Dermis blood vessel endothelial cell (primary cell): ENCODE measurements at places on chromosomes 2 and 18. TPM values are rescaled to one million over a fixed set of nuclear protein-coding genes. Genes with fewer than 3 reads are reported as not detected.

- no peak for DNase-seq
Measured at GRCh38 chr2:212854771-212855170, 296.6 kb downstream of the IKZF2 start.

The CCDC74B gene
- total RNA-seq, result 2.2 and 2.7 TPM in 2 replicates

The IL36RN gene
- total RNA-seq, result not detected in 2 replicates

The PAX3 gene
- not detected in 2 replicates for total RNA-seq

The FEV gene
- total RNA-seq, result not detected in 2 replicates

DNA sequence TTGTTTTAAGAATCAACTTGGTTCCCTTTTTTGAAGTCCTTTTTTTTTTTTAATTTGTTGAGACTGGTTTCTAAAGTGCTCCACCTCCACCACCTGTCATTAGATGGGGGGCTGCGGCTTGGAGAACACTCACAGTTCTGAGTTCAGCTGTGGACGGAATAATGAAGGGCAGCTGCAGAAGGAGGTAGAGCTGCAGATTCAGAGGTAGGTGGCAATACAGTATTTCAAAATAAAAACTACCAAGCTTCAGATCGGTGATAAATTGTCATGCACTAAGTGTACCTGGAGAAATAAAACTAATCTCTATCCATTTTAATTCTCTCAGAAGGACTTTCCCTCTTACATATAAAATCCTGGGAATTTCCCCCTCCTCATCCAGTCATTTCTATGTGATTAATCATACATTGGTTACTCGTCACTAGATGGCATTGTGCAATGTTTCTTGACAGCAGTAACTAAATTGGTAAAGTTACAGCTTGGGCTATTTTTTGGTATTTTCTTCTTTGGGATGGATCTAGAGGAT lies 81.1 kb upstream of the SLC39A10 start:
- peak; percentile 53 for DNase-seq

DNA sequence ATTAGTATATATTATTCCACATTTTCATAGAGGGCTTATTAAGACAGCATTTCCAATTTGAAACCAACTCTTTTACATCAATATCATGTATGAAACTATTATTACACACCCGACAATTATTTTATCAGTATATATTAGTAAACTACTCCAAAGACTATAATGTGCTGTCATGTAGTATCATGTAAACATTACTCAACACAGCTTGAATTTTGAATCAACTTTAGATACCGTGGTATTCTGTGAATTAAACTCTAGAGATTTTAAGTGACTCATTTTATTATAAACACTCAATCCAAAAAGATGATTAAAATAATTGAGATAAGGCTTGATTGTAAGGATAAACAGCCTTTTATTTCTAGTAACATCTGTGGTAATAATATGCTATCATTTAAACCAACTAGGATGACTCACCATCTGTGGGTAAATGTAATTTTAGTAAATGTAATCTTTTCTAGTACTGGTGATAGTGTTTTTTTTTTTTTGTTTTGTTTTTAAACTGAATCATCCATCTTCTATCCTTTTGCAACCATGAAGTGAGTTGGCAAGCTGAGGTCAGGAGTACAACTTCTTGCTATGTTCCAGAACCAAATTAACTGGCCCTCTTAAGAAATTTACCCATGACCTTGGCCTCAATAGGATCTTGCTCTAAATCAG lies 144.3 kb upstream of the SMAD7 start:
- DNase-seq, result no peak

The HOXD12 gene
- total RNA-seq, result not detected in 2 replicates

DNA sequence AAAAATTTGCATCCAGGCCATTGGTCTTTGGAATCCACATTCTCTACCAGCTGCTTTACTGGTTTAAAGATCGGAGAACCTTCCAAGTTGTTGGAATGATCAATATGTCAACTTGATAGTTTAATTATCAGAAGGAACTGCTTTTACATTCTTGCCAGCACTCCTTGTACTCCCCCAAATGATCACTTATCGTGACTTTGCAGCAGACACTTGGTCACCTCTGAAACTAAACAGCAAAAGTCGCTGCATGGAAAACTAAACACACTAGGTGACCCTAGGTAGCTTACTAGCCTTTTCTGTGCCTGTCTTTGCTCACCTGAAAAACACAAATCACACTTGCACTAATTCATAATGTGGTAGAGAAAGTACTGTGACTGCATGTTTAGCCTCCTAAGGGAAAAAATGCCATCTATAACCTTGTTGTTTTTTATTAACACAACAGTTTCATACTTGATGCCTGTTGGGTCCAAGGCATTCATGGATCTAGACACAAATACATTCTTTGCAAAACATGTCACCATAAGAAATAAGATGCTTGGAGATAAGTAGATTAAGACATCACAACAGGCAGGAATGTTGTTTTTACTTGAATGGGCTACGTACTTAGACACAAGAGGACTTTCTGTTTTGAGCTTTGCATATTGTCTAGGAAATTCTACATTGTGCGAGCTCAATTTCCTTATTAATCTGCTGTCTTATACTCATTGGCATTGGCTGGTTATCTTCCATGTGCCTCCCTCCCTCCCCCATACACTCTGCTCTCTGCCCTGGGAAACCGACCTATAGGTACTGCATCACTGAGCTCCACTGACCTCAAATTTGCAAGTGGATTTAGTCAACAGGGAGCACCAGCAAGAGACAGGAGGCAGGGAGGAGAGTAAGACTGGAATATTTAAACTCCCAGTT lies 219.1 kb upstream of the STK17B start:
- no peak for DNase-seq

The SP140L gene
- 9.2 and 33.7 TPM in 2 replicates for total RNA-seq

DNA sequence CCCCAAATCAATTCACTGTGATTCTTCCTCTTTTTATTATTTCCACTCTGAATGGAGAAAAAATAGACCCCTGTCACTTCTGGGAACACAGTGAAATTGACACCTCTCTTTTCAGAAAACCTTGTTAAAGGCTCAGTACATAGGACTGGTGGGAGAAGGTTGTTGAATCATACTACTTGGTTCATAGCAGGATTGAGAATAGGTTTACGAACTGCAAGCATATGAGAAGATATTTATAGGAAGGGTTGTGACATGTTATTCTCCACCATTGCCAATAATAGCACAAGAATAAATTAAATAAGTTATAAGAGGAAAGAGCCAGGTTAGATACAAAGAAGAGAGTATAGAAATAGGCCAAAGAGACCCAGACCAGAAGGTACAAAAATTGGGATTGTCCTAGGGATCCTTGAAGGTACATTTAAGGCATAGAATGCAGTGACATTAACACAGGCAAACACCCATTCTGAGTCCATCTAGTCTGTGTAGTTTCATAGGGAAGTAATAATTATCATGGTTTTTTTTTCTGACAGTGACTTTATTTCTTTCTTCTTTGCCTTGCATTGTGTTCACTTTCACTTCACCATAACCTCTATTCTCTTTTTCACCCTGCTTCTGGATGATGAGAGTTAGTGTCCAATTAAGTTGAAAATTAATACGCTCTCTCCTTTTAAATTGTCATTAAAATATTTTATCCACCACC lies 21.8 kb upstream of the SERPINE2 start:
- DNase-seq, result no peak

DNA sequence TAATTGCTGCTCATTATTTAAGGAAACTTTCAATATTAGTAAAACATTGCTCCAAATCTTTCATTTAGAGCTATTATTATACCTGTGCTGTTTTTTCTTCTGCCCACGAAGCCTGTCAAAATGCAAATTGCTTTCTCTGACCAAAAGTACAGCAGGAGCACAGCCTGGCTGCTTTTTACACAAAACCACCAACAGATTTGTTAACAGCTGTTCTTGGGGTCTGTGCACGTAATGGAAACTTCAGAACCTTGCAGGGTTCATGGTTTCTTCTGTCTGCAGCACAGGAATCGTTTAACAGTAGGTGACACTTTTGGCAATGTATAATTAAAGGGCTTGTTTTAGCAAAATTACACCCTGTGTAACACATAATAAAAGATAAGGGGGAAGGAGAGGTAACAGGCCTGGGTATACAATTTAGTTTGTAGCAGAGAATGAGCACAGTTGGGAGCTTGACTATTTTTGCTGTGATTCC lies 447.3 kb downstream of the KCNJ3 start:
- no peak for DNase-seq
